ENCODE measurements at places on chromosomes 5 and 9.
A peak's percentile ranks its signal among the peaks of the same experiment; 100 is the strongest.

DNA sequence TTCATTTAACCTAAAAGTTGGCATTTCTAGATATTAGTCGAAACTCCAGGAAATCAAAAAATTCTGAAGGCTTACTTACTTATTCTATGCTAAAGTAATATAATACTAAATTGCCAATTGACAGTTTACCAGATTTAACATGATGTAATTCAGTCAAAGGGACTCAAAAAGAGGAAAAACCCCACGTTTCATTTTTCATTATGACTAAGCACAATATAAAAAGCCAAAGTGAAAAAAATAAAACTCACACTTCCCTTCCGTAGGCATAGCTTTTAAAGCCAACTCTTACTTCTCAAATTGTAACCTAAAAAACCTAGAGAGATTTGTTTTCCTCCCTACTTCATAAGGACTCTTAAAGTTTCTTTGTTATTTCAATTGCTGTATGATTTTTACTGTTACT, 146.6 kb downstream of the RAPGEF6 start:
- DNase-seq = no peak

GRCh38 chr5:158881091-158881880, 218.4 kb downstream of the EBF1 start:
- no peak for DNase-seq

- DNase-seq = no peak
Observed at GRCh38 chr5:14768508-14769365, 102.8 kb downstream of the ANKH start.

- no peak for DNase-seq
Observed at GRCh38 chr9:3793971-3794383, 268.2 kb upstream of the RFX3 start.

GRCh38 chr9:24776226-24776625, 230.5 kb upstream of the IZUMO3 start:
- DNase-seq = no peak

DNA sequence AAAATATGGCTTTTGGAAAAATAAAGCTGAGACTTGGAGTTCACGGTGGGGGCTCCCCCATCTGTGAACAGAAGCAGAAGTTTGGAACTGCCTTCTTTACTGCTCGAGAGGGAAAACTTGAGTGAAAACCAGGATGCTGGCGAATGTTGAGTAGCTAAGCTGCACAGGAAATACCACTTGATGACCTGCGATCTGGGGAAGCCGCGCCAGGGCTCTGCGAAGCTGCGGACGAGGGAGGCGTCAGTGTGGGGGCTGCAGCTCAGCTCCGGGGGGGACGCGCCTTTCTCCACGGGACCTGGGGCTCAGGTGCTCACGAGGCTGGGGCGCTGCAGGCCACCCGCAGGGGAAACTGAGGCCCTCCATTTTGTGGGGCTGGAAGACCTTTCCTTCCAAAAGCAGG, 62.3 kb downstream of the TENT4A start:
- DNase-seq = no peak

- DNase-seq = no peak
Observed at GRCh38 chr5:437281-437771, 5.7 kb upstream of the EXOC3 start.

DNA sequence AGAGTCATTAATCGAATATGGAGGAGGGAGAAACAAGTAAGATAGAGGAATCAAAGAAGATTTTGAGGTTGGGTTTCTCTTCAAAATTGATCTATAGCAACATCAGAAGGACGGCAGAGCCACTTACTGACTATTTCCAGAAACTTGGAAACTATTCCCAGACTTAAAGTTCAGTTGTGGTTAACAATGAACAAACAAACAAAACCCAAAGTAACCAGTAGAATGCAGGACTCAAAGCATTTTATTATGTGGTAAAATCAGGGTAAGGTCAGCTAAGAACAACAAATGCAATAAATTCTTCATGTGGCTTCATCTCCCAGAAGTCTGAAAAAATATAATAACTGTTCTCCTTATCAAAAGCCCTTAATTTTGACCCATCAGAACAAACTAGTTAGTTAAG, 54.9 kb upstream of the OSMR start:
- DNase-seq = no peak

DNA sequence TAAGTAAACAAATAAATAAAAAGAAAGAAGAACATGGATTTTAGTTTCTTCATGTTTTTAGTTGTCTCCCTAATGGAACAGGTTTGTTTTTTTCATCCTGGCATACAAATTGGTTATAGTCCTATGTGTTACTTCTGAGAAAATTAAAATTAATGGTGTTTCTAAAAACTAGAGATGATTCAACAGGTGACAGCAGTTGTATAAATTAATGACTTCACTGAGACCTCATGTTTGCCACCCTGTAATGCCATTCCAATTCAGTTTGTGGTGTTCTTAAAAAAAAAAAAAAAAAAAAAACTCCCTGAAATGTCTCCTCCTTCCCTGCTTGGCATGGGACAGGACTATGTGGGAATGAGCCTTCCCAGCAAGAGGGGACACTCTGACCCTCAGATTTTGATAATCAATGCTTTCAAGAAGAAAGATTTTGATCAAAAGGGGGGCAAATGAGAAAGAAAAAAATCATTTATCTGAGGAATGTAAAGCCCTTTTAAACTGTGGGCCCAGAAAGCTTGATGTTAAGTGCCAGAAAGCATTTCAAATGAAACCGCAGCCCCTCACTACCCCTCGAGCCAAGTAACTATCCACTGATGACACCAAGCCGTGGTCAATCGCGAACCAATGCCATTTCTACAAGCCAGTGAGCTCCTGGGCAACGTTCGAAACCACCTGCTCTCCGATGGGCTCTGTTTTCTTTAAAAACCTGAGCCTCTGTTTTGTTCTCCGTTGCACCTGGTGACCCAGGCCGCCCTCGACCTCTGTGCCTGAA, 941 bp downstream of the EXD3 start:
- no peak for DNase-seq

DNA sequence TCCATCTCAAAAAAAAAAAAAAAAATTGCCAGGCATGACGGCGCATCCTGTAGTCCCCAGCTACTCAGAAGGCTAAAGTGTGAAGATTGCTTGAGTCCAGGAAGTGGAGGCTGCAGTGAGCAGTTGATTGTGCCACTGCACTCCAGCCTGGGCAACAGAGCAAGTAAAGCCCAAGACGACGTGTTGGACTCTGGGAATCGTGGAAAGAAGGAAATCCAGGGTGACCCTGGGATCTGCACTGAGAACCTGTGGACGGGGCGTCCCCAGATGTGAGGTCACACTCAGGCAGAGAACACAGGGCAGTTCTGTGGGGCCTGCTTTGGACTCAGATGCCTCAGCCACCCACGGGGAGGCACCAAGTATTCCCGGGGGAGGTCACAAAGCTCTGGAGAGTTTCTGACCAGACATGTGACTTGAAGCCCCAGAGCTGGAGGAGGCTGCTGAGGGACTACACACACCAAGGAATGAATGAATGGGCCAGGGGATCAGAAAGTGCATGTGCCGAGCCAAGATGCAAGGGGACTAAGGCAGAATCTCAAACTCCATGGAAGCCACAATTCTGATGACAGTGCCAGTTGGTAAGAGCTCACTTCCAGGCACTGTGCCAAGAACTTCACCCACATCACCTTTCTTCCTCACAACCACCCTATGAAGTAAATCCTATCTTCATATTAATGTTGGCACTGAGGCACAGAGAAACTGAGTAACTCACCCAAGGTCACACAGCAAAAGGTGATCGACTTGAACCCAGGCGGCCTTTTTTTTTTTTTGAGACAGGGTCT, 12.9 kb downstream of the DYNC2I2 start:
- DNase-seq = no peak

DNA sequence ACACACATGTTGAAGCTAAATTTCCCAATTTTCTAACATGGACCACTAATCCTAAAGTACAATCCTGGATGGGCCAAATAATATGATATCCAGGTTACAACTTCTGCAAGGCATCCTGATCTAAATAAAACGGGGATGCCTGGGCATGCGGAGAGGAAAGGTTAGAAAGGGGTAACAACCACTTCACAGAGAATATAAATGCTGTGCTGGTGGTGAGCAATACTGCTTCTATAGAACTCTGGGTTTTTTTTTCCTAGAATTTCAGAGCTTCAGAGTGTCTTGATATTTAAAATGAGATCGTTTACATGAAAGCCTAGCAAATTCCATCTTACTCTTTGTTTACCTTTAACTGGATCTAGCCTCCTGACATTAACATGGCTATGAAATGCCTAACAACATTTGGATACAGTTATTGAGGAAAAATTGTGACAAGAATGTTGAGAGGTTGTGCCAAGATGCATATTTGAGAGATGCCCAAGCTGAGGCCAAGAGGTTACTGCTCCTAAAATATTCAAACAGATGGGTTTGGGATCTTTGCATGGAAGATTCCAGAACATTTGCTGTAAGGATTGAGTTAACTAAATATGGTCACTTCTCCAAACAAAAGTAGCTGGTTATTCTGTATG, 22.4 kb downstream of the TNFAIP8 start:
- DNase-seq = no peak

DNA sequence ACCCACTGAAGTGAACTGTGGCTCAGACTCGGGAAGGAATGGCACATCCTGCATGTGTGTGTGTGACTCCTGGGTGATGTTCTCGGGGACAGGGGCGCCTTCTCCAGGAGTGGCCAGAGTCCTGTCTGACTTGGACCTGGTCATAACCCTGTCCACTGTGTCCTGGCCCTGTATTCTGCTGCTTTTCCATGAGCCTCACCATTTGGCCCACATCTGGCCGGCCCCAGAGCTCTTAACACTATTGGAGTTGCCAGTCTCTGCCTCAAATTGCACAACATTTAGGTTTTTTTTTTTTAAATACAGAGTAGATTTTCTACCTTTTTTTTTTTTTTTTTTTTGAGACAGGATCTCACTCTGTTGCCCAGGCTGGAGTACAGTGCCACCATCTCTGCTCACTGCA, 278.3 kb upstream of the TUT7 start:
- no peak for DNase-seq

GRCh38 chr5:40258222-40258621, 421.5 kb upstream of the PTGER4 start:
- DNase-seq = no peak

DNA sequence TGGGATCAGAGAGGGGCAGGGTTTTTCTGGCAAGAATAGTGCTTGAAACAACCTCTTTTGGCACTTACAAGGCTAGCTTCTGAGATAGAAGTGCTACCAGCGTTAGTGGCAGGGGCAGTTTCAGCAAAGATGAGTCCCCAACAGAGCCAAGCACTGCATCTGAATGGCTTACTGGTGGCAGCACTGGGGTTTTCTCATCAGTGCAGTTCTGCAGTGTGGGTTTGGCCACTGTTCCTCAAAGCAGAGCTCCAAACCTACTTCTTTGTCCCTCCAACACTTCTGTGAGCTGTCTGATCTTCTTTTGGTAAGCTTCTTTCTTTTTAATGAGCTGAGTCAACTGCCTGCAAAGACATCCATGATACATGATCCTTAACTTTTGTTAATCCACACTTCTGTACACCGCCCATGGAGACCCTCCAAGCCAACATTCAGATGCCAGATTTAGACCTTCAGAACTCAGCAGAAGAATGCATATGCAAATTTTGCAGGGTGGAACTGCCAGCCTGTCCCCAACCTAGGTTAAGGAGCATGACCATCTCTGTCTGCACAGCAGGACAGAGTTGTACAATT, 29.9 kb upstream of the FSTL4 start:
- no peak for DNase-seq

GRCh38 chr9:4973902-4974301, 11.2 kb upstream of the JAK2 start:
- no peak for DNase-seq

DNA sequence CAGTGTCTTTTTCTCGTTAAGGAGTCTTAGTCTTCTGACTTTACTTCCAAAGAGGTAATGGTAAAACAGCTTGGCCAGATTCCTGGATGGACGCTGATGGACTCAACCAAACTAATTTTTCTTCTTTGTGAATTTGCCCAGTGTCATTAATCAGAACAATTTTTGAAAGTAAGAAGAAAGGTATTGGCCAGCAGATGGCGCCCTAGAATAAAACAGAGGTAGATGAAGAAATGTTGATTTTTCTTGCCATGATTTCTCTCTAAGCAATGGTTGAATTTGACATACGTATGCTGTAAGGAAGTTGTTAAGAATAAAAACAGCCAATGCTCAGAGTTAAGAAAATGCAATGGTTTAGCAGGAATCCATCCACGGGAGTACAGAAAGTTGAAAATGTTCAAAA, 500.0 kb downstream of the DIRAS2 start:
- DNase-seq = peak; percentile 26

GRCh38 chr9:73230251-73230650, 78.6 kb downstream of the ANXA1 start:
- DNase-seq = no peak

GRCh38 chr9:137066096-137066861, 4.1 kb downstream of the SAPCD2 start:
- DNase-seq = no peak

GRCh38 chr5:110161162-110161561, 471.4 kb downstream of the MAN2A1 start:
- no peak for DNase-seq

All from activated naive CD4-positive, alpha-beta T cell (primary cell).